ENCODE measurements at places on chromosomes 2 and 18.

GRCh38 chr2:8684540-8684877 lies 2.7 kb downstream of the ID2 start:
- DNase-seq: peak; percentile 6

- DNase-seq: no peak
Observed at GRCh38 chr18:44716697-44717163, 36.0 kb downstream of the SETBP1 start.

GRCh38 chr2:195395362-195395761 lies 261.7 kb upstream of the SLC39A10 start:
- no peak for DNase-seq

DNA sequence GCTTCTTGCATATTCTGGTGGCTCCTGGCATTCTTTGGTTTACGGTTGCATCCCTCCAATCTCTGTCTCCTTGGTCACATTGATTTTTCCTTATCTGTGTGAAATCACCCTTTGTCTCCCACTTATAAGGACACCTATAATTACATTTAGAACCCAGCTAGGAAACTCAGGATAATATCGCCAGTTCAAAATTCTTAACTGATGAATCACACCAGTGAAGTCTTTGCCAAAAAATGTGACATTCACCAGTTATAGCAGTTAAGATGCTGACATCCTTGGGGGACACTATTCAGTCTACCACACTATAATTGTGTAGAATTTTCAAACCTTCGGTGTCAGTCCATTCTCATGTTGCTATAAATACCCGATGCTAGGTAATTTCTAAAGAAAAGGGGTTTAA lies 320.2 kb downstream of the TMX3 start:
- no peak for DNase-seq

GRCh38 chr2:224885836-224886547 lies 156.3 kb downstream of the DOCK10 start:
- DNase-seq: no peak

DNA sequence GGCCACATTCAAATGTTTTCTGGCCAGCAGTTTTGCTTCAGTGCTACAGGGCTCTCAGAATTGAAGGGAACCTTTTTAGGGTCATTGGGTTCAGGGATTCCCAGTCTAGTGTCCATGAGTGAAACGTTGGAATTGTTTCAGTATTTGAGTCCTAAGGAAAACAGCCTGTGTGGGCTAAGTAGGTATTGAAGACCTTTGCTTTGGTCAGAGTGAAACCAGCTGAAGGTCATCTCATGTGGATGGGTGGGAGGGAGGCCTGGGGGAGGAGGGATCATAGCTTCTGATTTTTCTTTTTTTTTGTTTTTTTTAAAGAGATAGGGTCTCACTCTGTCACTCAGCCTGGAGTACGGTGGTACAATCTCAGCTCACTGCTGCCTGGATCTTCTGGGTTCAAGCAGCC lies 20.2 kb downstream of the B3GNT2 start:
- DNase-seq: no peak

DNA sequence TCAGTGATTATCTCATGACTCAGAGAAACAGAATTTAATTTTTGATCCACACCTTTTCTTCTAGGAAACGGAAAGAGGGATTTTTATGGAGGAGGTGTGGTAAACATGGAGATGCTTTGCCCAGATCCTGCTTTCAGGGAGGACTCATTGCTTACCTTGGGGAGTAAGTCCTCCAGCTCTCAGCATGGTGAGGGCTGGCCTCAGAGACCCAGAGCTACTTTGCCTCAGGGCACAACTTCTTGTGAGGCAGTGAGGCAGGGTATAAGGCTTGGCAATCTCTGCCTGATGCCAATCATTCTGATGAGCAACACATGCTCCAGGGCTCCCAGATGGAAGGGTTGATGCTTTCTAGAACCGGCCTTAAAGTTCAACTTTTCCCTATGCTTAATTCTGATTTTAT lies 189.9 kb upstream of the DCC start:
- no peak for DNase-seq

- DNase-seq: no peak
Observed at GRCh38 chr2:233044974-233045605, 12.6 kb downstream of the NEU2 start.

DNA sequence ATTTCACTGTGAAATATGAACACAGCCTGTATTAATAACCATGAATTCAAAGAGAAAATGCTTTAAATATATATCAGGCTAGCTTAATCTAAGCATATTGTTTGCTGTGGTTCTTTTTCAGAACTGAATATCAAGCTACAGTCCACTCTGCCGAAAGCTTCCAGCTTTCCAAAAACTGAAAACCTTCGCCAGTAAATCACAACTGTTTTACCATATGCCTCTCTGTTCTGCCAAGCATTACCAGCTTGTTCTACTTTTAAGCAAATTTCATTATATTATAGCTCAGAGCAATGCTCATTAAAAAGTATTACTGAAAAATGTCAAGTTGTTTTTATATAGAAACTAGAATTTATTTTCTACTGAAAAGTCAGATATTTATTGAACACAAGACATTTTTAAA lies 277.4 kb downstream of the NRXN1 start:
- no peak for DNase-seq

DNA sequence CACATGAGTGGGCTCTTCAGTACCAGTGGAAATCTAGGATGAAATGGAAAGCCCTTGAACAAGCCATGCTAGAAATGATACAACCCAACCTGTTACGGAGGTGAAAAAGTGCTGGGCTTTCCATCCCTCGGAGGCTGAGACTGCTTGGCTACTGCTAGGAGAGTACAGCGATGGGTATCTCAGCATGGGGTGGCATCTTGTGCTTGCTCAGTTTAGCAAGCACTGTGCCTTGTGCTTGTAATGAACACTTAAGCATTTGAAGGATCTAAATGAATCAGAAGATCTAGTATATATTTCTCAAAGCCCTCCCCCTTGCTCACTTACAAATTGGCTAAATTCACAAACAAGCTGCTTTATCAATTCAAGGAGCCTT lies 44.3 kb upstream of the EHBP1 start:
- no peak for DNase-seq

- DNase-seq: no peak
Observed at GRCh38 chr2:216770717-216771116, 75.4 kb upstream of the IGFBP5 start.

DNA sequence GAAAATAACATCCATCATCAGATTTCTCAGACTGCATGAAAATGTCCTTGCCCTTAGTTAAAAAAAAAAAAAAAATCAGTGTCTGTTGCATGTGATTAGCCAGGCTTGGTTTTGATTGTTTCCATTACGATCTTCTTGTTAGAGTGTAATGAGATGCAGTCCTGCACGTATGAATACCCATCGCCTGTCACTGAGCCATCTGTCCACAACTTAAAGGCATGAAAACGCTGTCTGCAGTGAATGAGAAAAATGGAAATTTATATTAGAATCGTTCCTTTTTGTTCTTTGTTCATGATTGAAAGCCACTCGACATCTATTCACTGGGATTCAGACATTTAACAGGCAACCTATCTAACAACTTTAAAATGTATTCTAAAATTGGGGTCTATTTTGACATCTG lies 521.7 kb upstream of the SPHKAP start:
- DNase-seq: no peak
